ENCODE measurements at places on chromosomes 3 and 15. TPM values are rescaled to one million over a fixed set of nuclear protein-coding genes. Genes with fewer than 3 reads are reported as not detected.
A peak's percentile ranks its signal among the peaks of the same experiment; 100 is the strongest.

DNA sequence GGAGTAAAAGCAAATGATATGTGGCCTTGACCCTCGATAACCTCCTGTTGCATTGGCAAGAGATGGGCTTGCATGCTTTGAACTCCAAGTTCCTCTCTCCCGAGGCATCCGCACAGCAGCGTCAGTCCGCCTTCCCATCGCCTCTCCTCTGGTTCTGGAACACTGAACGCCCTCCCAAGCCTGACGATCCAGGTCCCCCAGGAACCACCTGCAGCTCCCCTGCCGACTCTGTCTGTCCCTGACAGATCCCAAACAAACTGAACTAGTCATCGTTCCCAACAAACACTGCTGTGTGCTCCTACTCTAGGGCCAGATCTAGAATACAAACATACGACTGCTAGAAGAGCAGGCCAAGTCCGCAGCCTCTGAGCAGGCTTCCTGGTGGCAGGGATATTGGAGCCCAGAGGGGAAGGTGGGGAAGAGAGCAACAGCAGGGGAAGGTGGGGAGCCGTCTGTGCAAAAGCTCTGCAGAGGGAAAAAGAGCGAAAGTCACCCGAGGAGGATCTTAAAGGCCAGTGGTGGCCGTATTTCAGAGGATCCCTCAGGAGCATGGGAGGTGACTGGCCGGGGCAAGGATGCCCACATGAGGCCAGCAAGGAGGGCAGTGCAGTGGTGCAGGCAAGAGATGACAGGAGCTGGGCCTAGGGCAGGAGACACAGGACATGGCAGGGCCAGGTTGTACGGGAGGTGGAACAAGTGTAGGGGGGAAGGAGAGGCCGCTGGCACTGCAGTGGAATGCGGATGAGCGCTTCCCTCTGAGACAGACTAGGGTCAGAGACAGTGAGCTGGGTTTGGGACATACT lies 50.8 kb downstream of the PCSK6 start:
- no peak for DNase-seq

DNA sequence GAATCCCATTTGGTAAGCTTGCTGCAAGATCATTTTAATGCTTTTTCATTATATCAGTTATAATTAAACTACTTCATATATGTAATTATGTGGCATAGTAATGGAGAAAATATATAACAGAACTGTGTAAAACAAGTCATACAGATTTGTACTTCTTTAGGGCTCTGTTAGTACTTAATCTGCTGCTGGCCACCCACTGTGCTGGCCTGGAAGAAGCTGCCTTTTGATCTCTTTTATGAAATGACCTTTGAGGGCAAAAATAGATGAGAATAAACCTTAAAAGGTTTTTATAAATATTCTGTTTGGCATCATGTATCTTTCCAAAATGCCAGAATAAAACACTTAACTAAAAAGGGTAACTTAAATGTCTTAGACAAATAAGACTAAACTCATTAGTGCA lies 262.9 kb downstream of the ZIC1 start:
- DNase-seq = no peak

GRCh38 chr15:70964058-70964457 lies 71.4 kb downstream of the LRRC49 start:
- DNase-seq = no peak

DNA sequence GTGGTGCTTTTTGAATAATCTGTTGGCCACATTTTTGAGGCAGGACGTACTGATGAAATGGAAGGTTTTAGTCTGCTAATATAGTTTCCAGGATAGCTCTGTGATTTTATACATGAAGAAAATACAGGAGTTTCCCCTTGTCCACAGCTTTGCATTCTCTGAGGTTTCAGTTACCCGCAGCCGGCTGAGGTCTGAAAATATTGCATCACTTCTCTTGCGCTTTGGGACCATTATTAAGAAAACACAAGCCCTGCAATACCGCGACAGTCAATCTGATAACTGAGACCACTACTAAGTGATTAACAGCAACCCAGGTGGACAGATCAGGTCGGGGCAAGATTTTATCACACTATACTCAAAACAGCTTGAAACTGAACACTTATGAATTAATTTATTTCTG lies 33.0 kb downstream of the BLM start:
- DNase-seq = no peak

GRCh38 chr3:135014566-135014965 lies 219.5 kb downstream of the EPHB1 start:
- DNase-seq = no peak

GRCh38 chr3:138947495-138948121 lies 591 bp downstream of the FOXL2NB start:
- DNase-seq = no peak

DNA sequence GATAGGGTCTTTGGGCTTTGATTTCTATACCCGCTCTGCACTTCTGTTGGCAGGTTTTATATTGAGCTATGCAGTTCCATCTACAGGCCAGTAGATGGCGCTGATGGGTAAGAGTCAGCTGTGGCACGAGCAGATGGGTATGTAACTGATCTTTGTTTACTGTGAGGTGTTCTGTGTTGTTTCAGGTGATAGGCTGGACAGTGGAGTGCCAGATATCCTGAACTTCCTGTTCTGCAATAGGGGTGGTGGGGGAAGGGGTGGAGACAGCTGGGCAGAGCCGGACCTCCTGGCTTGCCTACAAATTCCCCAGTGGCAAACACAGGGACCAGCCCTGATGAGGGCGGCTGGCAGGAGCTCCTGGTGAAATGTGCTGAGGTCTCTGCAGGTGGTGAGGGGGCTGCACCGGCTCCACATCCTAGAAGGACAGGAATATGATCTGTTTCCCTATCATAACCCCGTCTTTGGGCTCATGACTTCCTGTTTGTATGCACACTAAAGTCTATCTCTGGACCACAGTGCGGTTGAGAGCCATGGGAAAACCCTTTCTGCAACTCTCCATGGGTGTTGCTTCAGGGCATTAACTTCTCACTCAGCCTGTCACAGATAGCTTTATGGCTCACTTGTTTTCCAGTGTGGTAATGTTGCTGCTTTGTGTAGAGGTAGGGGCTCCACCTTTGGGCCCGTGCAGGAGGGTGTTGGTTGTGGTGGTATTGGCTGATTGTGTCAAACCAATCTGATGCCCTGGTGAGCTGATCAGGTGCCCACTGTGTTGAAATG lies 13.4 kb upstream of the FAM98B start:
- DNase-seq = peak; percentile 85

DNA sequence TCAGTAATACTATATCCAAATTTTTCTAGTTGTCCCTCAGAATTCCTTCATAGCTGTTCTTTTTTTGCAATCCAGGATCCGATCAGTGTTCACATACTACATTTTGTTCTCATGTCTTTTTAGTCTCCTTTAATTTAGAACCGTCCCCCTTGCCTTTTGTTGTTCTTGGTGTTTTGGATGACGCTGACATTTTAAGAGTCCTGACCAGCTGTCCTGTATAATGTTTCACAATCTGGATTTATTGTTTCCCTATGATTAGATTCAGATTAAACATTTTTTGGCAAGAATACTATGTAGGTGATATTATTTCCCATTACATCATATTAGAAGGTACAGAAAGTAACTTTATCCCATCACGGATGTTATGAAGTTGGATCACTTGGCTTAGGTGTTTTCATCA lies 11.4 kb downstream of the TUBGCP4 start:
- DNase-seq = no peak

GRCh38 chr15:98513428-98513986 lies 134.8 kb upstream of the IGF1R start:
- DNase-seq = no peak

DNA sequence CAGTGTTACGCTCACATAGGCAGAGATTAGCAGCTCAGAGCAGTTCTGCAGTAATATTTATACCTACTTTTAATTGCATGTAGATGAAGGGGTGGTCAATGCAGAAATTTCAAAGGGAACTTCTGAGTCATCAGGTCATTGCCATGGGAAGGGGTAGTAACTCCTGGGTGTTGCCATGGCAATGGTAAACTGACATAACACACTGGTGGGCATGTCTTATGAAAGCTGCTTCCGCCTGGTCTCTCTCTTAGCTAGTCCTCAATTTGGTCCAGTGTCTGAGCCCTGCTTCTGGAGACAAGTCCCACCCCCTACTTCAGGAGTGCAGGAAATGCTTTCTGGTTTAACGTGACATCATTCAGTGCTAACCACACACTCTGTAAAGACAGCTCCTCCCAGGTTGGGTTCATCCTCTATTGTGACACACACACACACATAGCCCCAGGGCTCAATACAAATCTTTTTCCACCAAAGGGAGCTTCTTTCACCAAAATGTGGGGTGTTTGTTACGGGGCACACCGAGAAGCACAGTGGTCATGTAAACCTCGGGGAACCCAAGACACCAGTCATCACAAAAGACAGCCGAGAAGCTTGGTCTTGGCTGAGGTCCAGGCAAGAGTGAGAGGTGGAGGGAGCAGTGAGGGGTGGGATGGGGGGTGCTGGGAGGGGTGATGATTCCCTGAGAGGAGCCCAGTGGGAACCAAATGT lies 74.5 kb downstream of the TLE3 start:
- DNase-seq = no peak

GRCh38 chr3:39378088-39378487 lies 5.1 kb upstream of the SLC25A38 start:
- DNase-seq = peak; percentile 67

DNA sequence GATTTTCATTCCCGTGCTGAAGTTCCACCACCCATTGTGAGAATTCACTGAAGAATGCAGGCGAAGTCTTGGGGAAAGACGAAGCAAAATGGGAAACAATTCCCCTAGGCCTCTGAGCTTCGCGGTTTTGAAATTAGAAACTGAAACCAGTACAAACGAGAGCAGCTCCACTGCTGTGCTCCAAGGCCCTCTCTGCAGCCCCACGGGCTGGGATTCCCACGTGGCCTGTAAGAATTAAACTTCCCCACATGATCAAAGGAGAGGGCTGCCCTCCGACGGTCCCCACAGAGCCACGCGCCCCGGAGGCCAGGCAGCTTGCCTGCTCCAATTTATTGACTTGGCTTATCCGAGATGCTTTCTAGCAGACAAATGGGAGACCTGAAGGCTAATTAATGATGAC lies 144.0 kb downstream of the GREM1 start:
- DNase-seq = no peak

- DNase-seq = no peak
Observed at GRCh38 chr3:36444909-36445308, 64.6 kb downstream of the STAC start.

DNA sequence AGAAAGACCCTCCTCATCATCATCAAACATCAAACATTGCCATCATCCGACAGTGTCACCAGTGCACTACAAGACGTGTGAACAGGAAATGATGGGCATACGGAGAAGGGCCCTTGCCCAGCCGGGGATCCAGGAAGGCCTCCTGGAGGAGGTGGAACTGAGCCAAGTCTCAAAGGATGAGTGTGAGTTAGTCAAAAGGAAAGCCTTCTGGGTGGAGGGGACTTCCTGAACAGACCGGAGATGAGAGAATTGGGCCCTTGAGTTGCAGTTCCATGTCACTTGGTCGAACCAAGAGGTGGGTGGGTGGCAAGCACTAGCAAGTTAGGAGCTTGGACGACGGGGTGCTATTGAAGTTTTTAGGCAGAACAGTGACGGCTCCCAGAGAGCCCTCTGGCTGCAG lies 8.5 kb downstream of the SEMA4B start:
- no peak for DNase-seq

DNA sequence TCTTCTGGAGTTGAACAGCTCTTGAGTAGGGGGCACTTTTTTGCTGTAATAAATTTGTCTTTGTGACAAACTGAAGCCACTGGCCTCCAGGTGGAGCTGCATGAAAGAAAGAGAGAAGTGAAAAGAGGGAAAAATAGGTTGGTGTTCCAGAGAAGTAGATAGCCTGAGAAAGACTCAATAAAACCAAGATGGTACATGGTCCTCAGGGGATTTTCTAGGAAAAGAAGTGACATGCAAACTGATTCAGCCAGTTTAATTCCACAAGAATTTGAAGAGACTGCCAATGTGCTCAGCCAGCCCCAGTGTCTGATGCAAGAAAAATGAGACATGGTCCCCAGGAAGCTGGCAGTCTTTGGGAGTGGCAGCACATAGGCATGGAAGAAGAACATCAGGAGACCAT lies 152.7 kb downstream of the CD47 start:
- DNase-seq = no peak

- DNase-seq = no peak
Observed at GRCh38 chr3:17850448-17850847, 108.0 kb upstream of the TBC1D5 start.

Gene P2RY14
- total RNA-seq = not detected

Gene SLC38A3
- total RNA-seq = 16.8 TPM

Gene TRA2B
- total RNA-seq = 197 TPM

Gene MTHFS
- total RNA-seq = 48.2 TPM

Gene GABRR3
- not detected for total RNA-seq

Gene DIPK2A
- total RNA-seq = 29.0 TPM

Gene PLCB2
- 4.0 TPM for total RNA-seq

Gene BTLA
- total RNA-seq = not detected

Gene RBMS3
- 9.2 TPM for total RNA-seq
